Neural crest cell (in vitro differentiated cells): ENCODE measurements at places on chromosomes 6 and 20.
A peak's percentile ranks its signal among the peaks of the same experiment; 100 is the strongest.

- DNase-seq: peak; percentile 31
Measured at GRCh38 chr20:32681175-32682084, 7.7 kb upstream of the C20orf203 start.

GRCh38 chr20:11807054-11808048, 110.3 kb upstream of the BTBD3 start:
- DNase-seq: no peak

- DNase-seq: no peak
Measured at GRCh38 chr6:118899948-118900347, 6.0 kb downstream of the ASF1A start.

GRCh38 chr20:41344938-41345728, 4.5 kb downstream of the LPIN3 start:
- DNase-seq: no peak

- no peak for DNase-seq
Measured at GRCh38 chr20:59027741-59028320, 4.3 kb downstream of the ATP5F1E start.

- DNase-seq: peak; percentile 30
Measured at GRCh38 chr20:11379257-11380011, 538.3 kb upstream of the BTBD3 start.

GRCh38 chr6:90610301-90610750, 23.5 kb upstream of the MAP3K7 start:
- peak; percentile 8 for DNase-seq

DNA sequence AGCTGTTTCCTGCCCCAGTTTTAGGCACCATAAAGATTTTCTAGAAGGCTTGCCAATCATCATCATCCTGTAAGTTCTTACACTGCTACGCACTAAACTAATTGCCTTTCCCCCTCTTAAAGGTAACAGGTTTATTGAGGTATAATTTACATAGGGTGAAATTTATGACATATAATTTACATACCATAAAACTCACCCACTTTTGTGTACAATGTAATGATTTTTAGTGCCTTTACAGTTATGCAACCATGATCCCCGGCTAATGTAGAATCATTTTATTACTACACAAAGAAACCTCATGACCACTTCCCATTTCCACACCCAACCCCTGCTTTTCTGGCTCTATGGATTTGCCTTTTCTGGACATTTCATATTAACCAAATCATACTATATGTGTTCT, 21.1 kb downstream of the GCNT2 start:
- DNase-seq: no peak

DNA sequence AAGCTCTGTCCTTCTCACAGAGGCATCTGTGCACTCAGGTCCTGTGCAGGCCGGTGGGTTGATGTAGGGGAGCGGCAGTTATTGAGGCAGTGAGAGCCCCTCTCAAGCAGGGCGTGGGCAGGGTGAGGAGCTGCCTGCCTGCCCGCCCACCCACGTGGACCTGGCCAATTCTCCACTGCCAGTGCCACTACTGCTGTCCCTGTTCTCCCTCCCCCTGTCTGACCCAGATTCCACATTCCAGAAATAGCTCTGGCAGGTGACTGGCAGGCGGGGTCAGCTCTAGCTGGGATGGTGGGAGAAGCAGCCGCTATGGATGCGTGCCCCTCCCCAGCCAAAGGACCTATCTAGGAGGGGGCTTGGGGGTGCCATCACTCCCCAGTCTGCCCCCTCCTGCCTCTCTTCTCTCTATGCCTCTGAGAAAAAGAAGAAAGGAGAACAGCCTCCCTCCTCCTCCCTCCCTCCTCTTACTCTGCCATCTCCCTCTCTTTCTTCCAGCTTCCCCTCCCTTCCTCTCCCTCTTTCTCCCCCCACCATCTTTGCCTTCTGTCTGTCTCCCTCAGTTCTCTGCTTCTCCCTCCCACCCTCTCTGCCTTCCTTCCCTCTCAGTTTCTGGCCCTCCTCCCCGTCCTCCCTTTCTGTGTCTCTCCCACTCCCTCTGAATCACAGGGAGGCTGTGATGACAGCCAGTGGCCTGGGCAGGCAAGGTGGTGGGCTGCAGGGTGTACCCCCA, 86.5 kb upstream of the MYL9 start:
- no peak for DNase-seq

GRCh38 chr20:8532169-8532568, 400.1 kb downstream of the PLCB1 start:
- DNase-seq: no peak

- DNase-seq: no peak
Measured at GRCh38 chr6:64083261-64083660, 447.7 kb downstream of the PHF3 start.
